ENCODE measurements at places on chromosomes 13 and 19.

DNA sequence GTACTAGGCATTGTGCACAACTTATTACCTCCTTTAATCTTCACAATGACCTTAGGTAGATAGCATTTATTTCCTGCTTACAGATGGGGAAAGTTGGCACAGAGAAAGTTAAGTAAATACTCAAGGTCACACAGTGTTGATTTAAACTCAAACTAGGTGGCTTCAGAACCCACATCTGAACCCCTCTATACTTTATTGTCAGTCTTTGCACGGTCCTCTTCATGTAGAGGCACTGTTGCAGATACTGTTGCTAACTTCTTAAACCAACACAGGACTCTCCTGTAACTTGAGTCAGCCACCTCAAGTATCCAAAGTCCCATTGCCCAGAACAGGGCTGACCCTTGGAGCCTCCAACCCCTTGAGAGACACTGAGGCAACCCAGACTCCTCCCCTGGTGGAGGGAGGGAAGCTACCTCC, 48.8 kb downstream of the FRY start:
- no peak for DNase-seq

DNA sequence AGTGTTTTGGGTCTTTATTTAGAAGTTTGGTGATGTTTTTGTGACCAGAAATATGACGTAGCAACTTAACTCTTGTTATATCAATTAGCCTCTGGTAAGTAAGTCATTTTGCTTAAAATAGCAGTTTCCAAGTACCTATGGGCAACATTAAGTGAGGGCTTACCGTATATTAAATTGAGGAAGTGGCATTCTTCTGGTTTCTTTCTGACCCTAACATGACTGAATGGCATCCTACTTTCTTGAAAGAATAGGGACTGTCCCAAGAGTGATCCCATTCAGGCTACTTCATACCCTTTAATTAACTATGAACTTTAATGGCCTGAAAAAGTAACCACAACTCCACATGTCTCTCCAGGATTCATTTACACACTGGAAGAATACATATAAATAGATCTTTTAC, 106.6 kb downstream of the MZT1 start:
- DNase-seq, result no peak

GRCh38 chr13:110132225-110132982, 174.6 kb downstream of the COL4A1 start:
- DNase-seq, result no peak

GRCh38 chr19:39111593-39112199, 13.9 kb upstream of the PAK4 start:
- no peak for DNase-seq

DNA sequence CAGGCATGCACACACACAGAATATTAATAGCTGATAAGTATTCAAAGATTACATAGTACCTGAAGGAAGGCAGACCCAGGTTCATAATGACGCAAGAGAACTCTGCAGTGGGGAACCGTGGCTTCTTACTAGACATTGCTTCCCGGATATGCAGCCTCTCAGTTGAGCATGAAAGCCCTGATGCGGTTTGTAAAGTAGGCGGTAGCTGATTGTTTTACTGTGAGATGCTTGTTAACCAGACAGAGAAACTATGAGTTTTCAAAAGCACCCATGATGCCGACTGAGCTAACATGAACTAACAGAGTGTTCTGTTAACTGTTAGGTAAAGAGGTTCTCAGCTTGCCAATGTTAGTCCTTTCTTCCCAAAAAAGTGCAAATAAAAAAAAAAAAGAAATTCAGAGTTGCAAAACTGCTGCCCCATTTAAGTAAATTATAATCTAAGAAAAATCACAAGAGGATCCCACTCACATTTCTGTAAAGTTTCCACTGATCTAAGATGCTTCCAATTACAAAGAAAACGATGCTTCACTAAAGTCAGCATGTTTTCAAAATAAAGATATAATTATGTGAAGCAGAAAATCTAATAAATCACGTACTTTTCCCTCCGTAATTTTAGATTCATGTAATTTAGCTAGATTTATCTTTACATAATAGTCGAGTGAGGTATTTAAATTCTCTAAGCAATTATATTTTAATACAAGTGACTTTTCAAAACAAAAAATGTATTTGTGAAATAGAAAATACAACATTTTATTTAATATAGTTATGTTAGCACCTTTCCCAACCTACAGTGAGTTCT, 2.2 kb downstream of the FLT1 start:
- DNase-seq, result no peak

- DNase-seq, result peak; percentile 2
Measured at GRCh38 chr13:76473552-76474134, 412.6 kb downstream of the KCTD12 start.

DNA sequence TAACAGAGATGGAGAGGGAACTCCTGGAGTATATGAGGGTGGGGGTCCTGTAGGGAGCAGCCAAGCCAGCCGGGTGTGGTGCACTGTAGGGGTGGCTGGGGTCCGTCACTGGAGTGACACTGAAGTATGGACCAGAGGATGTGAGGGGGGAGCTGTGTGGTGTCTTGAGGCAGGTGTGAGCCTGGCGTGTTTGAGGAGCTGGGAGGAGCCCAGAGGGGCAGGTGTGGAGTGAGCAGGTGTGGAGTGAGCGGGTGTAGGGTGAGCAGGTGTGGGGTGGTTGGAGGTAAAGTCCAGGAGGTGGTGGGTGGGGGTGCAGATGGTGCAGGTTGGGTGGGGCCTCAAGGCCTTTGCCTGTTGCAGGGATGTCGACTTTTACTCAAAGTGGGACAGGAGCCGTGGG, 5.9 kb downstream of the B3GNT8 start:
- DNase-seq, result no peak

DNA sequence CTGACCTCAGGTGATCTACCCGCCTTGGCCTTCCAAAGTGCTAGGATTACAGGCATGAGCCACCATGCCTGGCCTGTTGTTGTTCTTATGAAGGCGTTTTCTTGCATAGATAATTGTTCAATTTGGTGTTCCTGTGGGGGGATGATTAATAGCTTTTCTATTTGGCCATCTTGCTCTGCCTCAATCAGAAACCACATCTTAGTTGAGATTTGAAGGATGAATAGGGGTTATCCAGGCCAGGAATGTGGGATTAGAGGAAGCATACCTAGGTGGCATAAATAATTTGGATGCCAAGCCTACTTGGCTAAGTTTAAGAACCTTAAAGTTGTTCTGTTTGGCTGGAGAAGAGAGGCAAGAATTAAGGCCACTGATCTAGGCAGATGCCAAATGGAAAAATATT, 44.4 kb downstream of the CCNA1 start:
- DNase-seq, result no peak

DNA sequence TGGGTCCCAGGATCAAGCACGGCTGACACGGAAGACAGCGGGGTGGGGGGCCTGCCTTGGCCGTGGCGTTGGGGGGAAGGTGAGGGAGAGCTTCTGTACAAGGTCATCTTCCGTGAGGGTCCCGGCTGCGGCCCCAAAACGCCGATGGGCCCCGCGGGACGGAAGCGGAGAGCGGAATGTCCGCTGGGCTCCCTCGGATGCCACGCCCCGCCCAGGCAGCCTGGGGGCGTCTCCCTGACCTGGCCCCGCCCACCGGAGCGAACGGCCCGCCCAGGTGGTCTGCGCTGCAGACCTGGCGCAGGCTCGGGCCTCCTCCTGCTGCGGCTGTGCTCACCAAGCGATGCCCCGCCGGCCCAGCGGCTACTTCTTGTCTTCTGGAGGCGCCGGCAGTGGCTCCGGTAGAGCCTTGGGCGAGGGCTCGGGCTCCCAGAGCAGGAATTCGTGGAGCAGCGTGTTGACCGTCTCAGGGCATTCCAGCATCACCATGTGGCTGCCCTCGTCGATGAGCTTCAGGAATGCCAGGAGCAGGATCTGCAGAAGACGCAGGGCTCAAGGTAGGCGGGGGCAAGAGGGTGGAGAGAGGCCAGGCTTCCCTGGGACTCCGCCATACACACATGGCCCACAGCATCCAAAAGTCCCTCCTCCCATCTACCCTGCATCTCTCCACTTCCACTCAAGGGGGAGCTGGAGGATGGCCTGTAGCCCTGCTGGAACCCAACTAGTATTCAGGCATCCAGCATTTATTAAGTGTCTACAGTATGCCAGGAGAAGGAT, 10.7 kb downstream of the ABHD8 start:
- DNase-seq, result no peak

DNA sequence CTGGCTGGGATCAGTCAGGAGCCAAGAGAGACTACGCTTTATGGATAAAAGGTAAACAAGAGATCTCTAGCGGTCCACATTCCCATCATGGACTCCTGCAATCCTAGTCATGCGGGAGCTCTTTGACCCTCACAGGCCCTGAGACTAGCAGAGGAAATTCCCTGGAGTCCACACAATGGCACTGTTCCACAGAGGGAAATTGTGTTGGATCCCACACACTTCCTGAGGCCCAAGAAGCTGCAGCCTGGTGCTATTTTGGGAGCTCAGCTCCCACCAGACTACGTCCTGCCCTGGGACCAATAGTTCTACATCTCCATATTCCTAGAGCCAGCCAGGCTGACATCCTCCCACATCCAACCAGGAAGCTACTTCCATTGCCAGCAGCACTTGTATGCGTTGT, 2358.4 kb downstream of the PCDH9 start:
- DNase-seq, result no peak

GRCh38 chr13:110342474-110342873, 35.4 kb downstream of the COL4A2 start:
- no peak for DNase-seq

DNA sequence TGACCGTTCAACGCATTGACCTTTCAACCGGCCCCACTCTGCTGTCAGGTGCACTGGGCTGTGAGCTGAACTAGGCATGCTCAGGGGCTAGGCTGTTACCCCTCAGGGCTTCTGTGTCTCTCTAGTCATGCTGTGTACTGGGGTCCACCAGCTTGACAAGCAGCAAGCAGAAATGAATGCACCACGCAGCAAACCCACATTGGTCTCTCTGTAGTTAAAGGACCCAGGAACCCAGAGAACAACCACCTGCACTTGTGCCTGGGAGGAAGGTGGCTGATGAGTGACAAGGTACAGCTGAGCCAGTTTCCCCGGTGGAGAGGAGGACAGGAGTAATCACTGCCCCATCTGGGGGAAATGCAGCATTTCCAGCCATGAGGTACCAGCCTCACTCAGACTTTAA, 159.9 kb downstream of the USP12 start:
- DNase-seq, result no peak

DNA sequence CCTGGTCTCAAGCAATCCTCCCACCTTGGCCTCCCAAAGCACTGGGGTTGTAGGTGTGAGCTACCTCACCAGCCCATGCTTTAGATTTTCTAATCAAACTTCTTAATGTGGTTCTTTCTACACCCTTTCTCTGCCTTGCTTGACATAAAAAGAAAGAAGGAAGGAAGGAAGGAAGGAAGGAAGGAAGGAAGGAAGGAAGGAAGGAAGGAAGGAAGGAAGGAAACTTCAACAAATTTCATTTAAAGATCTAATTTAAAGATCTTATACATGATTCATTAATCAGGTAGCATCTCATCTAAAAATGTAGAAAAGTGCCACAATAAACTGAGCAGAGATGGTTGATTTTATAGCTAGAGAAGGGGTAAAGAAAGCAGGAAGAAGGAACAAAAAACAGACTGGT, 215.0 kb downstream of the DIAPH3 start:
- DNase-seq, result no peak

DNA sequence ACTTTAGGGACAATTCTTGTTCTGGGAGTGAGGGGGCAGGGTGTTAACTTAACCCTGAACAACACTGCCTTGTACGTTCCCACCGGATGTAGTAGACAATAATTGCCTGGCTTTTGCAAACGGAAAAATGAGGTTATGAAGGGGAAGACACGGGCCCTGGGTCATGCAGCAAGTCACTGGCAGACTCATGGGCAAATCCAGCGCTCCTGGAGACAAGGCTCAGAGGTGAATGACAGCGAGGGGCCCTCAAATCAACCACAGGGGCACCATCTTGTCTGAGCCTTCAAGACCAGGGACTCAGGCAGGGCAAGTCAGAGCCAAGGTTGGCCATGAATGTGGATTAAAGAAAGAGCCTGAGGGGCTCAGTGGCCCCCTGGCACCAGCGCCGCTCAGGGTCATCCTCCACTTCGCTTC, 2.8 kb downstream of the RASA3 start:
- no peak for DNase-seq

GRCh38 chr13:51156648-51157047, 45.6 kb upstream of the C13orf42 start:
- no peak for DNase-seq

DNA sequence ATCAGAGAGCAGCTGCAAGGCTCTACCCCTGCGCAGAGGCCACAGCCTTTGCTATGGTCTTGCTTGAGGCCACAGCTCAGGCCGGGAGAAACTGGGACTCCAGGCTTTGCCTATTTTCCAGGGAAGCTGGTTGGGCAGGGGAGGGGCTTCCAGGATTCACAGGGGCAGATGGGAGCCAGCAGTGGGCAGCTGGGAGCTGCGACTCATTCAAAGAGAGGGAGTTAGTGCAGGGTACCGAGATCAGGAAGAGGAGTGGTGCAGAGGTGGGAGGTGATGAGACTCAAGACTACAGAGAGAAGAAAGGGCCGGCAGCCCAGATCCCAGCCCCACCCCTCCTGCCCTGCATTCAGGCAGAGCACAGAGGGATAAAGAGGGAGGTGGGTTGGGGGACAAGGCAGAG, 12.1 kb downstream of the ADGRE5 start:
- DNase-seq, result no peak

GRCh38 chr13:21901336-21901735, 230.5 kb downstream of the FGF9 start:
- DNase-seq, result no peak

- no peak for DNase-seq
Measured at GRCh38 chr13:27463500-27463899, 13.1 kb upstream of the MTIF3 start.

GRCh38 chr19:50697414-50698124, 22.0 kb downstream of the SHANK1 start:
- DNase-seq, result no peak
